Fibroblast of gingiva (primary cell): ENCODE measurements at places on chromosomes 7 and 10.

- no peak for DNase-seq
Measured at GRCh38 chr10:125011171-125011925, 69.4 kb downstream of the ZRANB1 start.

- DNase-seq, result no peak
Measured at GRCh38 chr7:19587291-19587690, 121.5 kb downstream of the POLR1F start.

- DNase-seq, result no peak
Measured at GRCh38 chr7:158809596-158809995, 19.7 kb downstream of the ESYT2 start.

DNA sequence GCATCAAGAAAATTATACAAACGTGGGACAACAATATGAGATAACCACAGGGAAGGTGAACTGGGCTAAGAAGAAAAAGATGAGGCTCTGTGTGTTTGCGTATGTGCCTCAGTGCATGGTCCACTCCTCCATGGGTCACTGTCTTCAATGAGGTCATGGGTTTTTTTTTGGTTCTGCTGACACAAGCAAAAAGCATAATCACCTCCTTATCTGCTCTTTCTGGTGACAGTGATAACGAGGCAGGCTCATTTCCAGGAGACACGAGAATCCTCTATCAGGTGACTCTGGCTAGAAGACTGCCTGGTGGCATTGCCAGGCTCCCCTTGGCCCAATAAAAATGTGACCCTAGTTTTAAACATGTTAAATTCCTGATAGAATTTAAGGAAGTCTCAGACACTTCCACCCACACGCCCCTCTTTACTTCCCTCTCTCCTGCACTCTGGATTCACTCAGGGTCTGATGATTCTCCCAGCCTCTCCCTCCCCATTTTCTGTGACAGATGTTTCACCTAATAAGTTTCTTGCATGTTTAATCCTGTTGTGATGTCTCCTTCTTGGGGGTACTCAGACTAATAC lies 35.3 kb upstream of the CDCA7L start:
- DNase-seq, result no peak

GRCh38 chr10:103822107-103822716 lies 33.2 kb downstream of the SH3PXD2A start:
- no peak for DNase-seq

GRCh38 chr10:36578306-36578705 lies 547.1 kb upstream of the ANKRD30A start:
- DNase-seq, result no peak

DNA sequence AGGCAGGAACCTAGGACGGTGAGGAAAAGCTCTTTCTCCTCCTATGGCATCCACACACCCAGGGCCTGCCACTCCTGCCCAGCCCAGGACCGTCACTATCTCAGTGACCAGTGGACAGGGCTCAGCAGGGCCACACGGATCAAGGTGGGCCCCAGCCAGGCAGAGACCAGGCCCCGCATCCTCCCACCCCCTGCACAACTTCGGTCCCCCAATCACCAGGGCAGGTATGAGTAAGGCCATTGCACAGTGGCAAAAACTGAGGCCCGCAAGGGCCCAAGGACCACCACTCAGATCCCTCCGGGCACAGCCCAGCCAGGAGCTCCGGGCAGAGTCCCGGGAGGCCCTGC lies 30.3 kb downstream of the OAT start:
- DNase-seq, result no peak

DNA sequence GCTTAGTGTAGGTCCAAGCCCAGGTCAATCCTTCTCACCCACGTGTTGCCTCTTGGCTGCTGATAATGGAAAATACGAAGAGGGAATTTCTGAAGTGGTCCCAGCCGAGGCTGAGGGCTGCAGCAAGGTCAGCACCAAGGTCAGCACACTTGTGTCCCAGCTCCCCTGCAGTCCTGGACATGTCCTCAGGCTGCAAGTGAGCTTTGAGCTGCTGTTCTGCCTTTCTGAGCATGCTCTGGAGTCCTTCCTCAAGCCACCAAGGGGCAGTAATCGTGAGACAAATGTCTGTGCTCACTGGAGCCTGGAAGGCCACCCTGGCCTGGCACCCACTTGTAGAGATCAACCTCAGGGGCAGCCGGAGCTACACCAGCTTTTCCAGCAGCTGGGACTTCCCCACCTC lies 28.3 kb downstream of the DRGX start:
- DNase-seq, result no peak

DNA sequence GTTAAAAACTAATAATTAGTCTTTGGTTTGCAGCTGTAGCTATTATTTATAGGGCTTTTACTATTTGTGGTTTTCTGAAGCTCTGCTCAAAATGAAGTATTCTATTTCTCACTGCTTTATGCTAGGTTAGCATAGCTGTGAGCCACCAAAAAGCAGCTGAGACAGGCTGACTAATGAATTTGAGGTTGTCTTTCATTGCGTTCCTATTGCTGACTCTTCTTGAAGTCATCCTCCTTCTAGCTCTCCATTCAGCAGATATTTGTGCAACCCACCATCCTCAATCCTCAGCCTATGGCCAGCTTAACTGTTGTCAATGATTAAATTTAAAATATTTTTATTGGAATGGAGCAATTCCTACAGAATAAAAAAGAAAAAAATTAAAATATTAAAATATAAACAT lies 2.1 kb upstream of the RALA start:
- peak; percentile 48 for DNase-seq

- peak; percentile 7 for DNase-seq
Measured at GRCh38 chr10:49089557-49090188, 25.6 kb downstream of the VSTM4 start.

DNA sequence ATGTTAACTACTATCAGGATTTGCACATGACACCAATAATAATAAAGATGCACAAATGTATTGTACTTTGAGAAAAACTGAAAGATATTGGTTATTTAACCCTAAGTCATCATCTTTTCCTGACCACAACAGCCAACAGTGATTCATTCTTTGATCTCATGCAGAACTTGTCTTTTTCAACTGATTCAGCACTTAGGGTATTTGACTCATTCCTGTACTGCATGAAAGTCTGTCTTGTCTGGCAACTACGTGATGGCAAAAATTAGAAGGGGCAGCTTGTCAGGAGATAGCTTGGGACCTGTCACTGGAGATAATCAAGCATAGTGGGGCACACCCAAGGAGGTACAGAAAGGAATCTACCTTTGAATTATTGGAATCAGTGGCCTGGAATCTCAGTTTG lies 77.8 kb upstream of the LRRC17 start:
- DNase-seq, result peak; percentile 51

GRCh38 chr10:1708746-1709145 lies 28.6 kb downstream of the ADARB2 start:
- DNase-seq, result no peak

- peak; percentile 52 for DNase-seq
Measured at GRCh38 chr7:40833888-40834234, 699.1 kb downstream of the SUGCT start.

DNA sequence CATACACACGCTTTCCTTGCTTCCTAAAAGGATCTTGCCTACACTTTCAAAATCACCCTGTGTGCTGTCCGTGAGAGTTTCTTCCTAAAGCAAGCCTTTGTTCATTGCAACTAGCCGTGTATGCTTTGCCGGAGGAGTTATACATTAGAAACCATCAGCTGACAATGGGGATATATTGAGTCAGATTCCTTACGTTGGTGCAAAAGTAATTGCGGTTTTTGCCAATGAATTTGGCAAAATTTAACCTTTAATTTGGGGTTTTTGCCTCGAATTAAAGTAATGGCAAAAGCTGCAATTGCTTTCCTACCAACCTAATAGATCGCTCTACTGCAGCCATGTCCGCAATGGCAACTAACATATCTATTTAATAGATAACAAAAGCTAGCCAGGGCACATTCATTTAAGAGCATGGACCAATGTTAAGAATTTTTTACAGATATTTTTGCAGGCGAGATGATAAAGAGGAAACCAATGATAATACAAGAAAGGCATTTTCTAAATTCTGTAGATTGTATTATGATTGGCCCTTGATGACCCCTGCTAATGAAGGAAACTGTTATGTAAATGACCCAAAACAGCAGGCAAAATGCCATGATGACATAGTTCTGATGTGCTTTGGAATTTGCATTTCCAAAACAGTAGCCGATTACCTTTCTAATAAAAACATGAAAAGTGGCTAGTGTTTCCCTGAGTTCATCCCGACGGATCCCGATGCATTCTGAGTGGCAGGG lies 184.8 kb upstream of the NRP1 start:
- DNase-seq, result no peak

- peak; percentile 71 for DNase-seq
Measured at GRCh38 chr7:113197274-113197673, 78.9 kb upstream of the SMIM30 start.

DNA sequence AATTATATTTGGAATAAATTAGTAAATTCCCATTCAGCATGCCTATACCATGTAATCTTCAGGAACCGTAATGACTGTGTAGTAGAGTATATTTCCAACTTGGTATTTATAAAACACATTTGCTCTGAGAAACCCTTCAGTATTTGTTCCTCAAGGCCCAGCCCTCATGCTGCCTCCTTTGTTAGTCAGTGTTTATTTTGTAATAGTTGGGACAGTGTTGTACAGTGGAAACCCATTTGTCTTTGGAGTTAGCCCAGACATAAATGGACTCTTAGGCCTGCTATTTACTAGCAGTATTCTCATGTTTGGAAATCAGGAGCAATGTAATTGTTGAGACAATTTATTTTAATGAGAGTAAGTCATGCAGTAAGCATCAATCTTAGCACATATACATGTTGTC lies 686.9 kb downstream of the AUTS2 start:
- no peak for DNase-seq

DNA sequence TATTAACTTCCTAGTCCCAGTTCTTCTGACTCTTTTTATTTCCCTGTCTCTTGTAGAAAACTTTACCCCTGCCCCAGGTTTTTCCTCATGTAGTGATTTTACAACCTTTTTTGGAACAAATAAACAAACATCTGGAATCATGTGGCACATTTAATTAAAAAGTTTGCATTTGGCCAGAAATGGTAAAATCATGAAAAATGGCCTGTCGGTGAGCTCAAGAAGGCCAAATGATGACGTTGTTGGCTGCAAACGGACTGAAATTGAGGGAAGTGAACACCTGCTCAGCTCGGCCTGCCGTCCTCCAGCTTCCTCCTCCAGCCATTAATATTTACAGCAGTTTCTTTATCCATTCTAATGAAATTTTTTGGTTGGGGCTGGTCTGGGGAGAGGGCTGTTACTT lies 902.8 kb downstream of the LRMDA start:
- no peak for DNase-seq

GRCh38 chr10:2340831-2341647 lies 603.7 kb upstream of the ADARB2 start:
- no peak for DNase-seq

DNA sequence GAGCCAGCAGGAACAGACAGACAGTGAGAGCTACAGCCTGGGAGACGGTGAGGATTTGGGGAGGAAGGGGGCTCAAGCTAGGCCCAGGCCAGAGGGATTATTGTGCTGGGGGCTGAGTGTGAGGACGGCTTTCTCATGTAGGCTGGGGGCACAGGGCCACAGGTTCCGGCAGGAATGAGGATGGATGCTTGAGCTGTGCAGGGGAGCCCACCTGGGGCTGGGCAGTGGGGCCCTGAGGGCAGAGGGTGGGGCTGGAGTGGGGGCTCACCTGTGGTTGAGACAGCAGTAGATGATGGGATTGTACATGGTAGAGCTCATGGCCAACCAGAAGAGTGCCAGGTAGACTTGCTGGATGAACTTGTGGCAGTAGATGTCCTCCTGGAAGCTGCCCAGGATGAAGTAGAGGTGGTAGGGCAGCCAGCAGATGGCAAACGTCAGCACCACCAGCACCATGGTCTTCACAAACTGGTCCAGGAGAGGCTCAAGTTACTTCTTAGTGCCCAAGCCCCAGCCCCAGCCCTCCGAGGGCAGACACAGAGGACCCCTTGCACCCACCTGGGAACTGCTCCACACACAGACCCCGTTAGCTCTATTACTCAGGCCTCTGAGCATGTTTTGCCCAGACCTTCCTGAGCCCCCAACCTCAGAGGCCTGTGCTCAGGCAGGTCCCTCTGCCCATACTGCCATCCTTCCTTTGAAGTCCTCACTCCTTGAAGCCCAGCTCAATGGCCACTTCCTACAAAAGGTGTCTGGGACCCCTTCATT lies 9.7 kb downstream of the TACR2 start:
- no peak for DNase-seq

DNA sequence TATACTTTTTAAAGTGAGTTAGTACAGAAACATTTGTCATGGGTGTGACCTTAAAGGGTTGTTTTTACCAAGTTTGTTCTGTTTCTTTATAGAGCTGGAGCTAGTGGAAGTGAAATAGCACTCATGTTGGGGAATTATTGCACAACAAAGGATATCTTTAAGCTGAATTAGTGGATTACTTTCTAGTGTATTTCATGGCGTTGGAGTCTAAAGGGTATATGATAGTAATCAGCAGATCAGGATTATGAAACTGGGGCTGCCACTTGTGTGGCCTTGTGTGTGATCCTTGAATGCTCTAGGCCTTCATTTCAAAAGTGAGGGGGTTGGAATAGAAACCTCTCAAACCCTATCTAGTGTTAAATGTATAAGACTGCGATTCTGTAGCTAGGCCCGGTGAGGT lies 123.6 kb downstream of the LYZL1 start:
- peak; percentile 19 for DNase-seq

DNA sequence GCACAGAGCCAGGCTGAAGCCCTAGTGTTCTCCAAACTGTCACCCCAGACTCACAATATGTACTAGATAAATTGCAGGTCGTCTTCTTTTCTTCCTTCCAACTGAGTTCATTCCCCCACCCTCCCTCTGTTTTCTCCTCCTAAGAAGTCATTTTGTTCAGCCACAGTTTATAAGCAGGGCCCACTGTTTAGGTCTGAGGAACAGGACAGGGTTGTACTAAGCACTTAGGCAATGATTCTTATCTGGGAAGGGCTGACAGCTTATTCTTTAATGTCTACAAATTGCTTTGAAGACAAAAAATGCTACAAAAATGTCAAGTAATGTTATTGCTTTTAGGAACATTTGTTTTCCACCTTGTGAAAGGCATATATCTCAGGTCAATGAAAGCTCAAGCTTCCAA lies 59.1 kb downstream of the CDC123 start:
- no peak for DNase-seq
